ENCODE measurements at places on chromosomes 6 and 20.

DNA sequence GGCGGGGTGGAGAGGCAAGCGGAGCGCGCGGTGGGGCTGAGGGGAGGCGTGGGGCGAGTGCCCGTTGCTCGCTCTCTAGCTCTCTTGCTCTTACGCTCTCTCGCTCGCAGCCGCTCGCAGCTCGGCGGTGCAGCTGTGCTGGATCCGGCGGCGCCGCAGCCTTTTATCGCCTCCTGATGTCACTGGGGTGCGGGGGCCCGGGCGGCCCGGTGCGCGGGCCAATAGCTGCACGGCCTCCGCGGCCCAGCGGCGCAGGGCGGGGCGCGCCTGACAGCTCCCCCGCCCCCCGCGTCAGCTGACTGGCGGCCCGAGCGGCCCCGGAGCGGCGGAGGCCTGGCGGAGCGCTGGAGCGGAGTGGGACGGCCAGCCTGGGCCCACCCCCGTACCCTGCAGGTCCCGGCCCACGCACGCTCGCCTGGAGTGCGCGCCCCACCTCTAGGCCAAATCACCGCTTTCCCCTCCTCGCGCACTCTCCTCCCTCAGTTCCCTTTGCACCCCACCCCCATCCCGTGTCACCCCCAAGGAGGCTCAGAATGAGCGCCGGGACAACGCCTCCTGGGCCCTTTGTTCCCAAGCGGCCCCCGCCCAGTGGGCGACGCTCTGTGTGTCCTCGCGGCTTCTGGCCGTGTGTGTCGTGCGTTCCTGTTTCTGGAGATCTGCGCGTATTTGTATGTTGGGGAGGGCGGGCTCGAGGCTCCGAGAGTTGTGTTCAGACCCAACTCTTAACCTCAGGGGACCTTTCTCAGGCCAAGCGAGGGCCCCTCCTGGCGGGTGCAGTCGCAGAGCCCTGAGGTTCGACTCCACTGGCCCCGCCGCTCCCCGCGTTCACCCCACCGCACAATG, at the start of gene MAFB:
MAFB (minus strand) TSS at position 137 of the 843 bp plus-strand sequence. CDS start 386 bp downstream, outside the sequence.
- peak; percentile 96 for DNase-seq

- DNase-seq, result no peak
These were observed 360.8 kb upstream of the ARID1B start for GRCh38 chr6:156416391-156416790.

DNA sequence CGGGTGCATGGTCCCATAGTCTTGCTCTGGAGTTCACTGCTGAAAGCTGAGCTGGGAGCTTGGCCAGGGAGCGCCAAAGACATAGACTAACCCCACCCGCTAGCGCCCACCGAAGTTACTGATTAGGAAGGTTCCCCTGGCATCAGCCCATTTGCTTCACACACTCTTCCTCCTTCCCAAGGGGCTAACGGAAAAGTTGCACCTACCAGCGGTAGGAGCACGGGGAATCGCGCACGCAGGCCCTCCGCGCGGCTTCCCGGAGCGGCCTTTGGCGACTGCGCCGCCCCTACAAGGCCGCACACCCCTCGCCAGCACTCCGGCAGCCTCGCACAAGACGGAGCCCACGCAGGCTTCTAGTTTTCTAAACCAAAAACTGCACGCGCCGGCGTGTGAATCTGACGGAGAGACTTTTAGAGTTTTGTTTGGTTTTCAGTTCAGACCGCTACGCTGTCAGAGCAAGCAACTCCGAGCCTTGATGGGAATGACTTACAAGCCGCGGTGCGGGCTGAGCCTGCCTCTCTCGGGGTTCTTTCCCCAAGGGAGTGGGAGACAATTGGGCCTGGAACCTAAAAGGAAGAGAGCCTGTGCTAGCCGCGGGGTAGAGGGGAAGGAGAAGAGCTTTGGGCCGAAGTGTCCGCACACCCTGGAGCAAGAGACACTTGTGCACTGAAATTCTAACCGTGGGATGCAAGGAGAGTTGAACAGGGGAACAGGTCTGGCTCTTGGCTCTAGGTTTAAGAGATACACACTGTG, 891 bp upstream of the POU3F2 start:
- peak; percentile 36 for DNase-seq

- no peak for DNase-seq
These were observed 3.4 kb downstream of the LYRM4 start for GRCh38 chr6:5257400-5257799.

- no peak for DNase-seq
These were observed 180.7 kb downstream of the CLVS2 start for GRCh38 chr6:123176706-123177105.

GRCh38 chr6:164832410-164832809, 477.0 kb downstream of the C6orf118 start:
- DNase-seq, result no peak

DNA sequence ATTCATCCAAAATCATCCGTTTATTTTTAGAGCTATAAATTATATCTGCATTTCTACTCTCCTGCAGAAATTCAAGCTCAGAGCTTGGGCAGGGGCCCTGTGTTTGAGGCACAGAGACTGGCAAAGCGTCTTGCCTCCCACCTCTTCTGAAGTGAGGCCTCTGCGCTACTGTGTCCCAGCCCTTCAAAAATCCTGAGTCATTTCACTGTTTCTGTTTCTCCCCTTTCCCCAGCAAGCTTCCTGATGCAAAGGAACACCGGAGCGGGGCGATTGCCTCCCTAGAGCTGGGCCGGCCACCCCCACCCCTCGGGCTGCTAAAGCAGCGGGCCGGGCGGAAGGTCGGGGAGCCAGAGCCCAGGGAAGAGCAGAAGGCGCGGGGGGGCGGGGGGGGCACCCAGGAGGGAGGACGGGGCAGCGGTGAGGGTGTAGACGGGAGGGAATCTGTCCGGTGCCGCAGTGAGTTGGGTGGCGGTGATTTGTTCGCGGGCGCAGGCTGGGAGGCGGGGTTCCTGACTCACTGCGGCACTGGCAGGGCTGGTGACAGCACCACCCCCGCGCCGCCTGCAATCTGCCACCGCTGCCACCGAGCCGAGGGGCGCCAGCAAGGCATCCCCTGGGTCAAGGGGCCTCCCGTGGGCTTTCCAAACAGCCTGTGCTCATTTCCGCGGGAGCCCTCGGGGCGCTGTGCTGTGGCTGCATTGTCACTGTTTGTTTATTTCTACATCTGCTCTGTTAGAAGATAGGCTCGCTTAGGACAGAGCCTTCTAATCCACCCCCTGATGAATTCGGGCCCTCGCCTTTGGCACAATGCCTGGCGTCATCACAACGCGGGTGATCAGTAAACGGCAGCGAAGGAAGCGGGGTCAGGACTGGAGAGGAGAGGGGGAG, 46.5 kb upstream of the SNAP25 start:
- peak; percentile 32 for DNase-seq

GRCh38 chr6:102581378-102582124, 1188.0 kb downstream of the GRIK2 start:
- DNase-seq, result no peak

DNA sequence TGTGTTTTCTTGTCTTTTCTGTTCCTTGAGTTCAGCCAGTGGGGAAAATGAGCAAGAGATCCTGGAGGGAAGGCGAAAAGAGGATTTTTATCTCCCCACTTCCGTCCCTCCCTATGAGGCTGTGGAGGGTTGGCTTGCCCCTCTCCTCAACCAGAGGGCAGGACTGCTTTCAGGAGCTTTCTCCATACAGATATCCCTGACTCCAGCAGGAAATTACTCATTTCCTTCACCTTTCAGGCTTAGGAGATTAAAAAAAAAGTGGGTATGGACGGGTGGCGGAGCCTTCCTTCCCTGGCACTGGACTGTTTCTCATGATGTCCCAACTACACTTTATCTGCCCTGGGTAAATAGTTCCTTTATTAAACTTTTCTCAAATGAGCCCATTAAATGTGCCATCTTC, 241.2 kb downstream of the FRK start:
- DNase-seq, result no peak

DNA sequence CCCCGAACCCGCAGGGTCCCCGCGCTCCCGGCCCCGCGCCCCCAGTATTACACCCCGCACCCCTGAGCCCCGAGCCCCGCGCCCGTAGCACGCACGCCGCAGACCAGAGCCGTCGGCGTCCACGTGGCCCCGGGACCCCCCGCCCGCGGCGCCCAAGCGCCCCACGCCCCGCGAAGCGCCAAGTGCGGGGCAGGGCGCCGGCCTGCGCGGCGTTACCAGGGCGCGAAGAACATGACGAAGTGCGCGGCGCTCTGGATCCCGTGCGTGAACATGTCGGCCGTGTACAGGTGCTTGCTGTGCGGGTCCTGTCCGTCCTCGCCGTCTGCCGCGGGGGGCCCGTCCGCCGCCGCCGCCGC, 312 bp downstream of the TXNDC5 start:
- DNase-seq, result no peak

DNA sequence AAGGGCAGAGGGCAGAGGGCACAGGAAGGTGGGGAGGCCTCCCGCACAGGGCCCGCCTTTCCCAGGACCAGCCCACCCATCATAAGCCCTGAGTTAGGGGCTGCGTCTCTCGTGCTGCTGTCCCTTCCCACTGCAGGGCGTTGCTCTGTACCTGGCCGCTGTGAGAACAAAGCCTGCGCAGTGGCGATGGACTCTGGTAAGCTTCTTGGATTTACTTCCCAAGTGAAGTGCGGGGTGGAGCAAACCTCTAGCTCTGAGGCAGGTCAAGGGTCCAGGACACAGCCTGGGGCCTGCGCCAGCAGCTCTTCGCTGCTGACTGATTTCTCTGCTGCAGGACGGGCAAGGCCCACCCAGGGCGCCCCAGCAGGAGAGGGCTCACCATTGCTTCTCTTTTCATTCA, 23.9 kb downstream of the INSM1 start:
- DNase-seq, result no peak

DNA sequence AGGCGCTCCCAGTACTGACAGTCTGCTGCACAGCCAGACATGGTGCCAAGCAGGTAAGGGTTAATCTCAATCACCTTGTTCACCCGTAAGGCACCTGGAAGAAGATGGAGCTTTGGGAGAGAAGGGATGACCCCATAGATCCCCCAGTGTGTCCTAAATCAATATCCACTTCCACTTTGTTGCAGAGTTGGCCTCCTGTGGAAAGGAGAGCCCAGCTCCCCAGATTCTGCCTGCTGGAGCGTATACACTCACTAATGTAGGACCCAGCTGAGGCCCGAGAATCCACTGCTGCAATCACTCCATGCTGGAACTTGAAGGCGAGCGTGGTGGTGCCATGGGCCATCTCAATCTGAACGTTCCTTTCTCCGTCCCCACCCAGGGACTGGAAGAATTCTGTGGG, 1.2 kb downstream of the PSMB8 start:
- no peak for DNase-seq

DNA sequence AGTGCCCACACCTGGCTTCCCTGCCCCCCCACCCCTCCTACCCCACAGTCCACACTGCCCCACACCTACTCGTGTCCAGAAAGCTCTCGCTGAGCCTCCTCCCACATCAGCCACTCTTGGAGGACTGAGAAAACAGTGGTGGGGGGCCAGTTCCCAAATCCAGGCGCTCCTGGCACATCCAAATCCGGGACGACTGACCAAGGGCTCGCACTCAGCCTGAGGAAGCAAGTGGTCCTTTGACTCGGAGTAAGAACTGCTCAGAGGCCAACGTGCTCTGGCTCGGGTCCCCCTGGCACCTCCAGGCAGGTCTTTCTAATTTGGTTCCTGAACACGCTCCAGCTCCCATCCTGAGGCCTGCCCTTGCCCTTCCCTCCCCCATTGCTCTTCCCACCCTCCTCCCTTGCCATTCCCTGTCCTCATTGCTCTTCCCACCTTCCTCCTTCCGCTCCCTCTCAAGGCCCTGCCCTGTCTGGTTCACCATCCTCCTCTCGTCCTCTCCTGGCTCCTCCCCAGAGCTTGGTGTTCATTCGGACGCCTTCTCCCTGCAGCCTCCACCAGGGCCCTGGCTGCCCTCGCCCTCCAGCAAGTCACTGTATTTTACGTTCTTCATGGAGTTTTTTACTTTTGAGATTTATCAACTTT, 83.6 kb downstream of the THBS2 start:
- DNase-seq, result no peak

All from umbilical cord (tissue), 2 donors.